Activated T-cell treated with anti-CD3 and anti-CD28 coated beads, Interleukin-2, amount 50 U/mL, for 72 hours (primary cell): ENCODE measurements at places on chromosomes 12 and 14.

- no peak for DNase-seq
These were observed 153.7 kb downstream of the TSPAN9 start for GRCh38 chr12:3230758-3231375.

DNA sequence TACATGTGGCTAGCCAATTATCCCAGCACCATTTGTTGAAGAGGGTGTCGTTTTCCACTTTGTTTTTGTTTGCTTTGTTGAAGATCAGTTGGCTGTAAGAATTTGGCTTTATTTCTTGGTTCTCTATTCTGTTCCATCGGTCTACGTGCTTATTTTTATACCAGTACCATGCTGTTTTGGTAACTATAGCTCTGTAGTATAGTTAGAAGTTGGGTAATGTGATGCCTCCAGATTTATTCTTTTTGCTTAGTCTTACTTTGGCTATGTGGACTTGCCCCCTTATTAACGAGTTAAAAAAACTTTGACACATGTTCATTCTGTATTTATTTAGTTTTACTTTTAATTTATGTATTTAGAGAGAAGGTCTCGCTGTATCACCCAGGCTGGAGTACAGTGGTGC lies 120.4 kb downstream of the ADCK1 start:
- no peak for DNase-seq

- no peak for DNase-seq
These were observed 67.2 kb downstream of the SCARB1 start for GRCh38 chr12:124796303-124796960.

DNA sequence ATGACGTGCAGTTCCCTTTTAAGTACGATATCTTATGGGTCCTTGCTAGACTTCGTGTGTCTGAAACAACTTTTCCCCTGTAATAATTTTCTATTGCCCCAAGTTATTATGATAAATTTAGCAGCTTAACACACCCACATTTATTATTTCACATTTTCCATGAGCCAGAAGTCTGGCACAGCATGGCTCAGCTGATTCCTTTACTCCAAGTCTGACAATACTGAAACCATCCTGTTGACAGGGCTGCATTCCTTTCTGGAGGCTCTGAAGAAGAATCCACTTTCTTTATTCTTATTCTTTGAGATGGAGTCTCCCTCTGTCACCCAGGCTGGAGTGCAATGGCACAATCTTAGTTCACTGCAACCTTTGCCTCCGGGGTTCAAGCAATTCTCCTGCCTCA lies 80.9 kb downstream of the DENND5B start:
- no peak for DNase-seq

DNA sequence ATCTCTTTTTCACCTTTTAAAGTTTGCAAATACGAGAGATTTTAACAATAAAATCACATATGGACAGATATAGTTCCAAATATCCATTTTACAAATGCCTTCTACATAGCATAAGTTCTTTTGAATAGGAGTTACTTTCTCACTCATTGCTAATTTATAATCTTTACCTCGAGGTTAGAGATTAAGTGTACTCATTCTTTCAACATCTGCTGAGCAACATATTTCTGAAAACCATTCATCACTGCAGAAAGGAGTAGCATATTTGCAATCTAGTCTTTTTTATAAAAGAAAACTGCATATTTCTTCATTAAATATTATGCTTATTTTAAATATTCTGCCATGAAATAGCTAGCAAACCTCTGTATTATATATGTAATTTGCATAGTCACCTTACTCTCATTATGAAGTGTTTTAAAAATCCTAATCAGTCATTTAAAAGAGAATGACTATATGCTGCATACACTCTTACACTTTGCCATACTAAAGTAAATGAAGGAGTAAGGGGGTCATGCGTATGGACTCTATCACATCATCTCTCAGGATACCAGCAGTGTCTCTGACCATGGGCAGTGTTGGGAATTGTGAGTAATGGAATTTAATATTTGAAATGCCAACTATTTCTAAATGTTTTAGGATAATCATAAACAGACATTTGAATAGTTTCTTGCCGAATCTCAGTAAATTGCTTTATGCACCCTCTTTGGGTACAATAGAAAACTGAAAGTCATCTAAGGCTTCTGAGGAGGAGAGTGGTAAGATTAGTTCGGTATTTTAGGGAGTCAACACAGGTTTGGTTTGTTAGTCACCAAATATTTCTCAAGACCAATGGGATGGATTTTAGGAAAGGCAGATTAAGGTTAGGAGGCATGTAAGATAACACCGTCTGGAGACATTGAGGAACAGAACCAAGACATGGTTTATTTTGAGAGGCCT lies 524.8 kb upstream of the ATP2B1 start:
- no peak for DNase-seq

GRCh38 chr12:90854136-90854689 lies 100.8 kb downstream of the CCER1 start:
- peak; percentile 7 for DNase-seq

DNA sequence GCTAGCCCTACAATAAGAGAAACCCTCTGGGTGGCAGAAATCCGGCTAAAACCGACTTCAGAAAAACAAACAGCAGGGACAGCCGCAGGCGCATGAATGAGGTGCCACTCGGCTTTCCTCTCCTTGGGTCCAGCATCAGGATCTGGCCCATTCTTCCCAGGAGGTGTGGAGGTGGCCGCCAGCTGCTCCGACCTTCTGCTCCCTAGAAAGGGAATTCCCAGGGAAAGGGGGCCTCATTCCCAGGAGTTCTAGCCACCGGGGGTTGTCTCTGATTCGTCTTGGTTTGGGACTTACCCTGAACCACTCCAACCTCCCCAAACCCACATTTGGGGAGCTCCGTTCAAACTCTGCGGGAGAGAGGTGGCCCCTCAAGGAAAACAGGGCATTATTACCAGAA lies 13.0 kb downstream of the PAPLN start:
- DNase-seq = no peak

GRCh38 chr12:95874452-95874851 lies 15.7 kb downstream of the SNRPF start:
- DNase-seq = no peak

- DNase-seq = no peak
These were observed 1.9 kb downstream of the RIMKLB start for GRCh38 chr12:8699714-8700113.

DNA sequence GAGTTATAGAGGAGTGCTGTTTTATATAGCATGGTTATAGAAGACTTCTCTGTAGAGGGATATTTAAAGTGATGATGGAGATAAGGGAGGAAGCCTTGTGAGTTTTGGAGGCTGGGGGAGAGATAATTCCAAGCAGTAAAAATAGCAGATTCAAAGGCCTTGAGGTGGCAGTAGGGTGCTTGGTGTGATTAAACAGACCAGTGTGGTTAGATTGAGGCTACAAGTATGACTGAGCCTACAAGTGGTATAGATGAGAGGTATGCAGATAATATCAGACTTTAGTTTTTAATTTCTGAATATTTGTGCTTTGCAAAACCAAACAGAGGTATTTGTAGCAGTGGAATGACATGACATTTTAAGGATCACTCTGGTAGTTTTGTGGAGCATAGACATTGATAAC lies 20.3 kb downstream of the FANCM start:
- no peak for DNase-seq

GRCh38 chr14:64510825-64511671 lies 6.5 kb downstream of the ZBTB1 start:
- peak; percentile 62 for DNase-seq

GRCh38 chr14:100082723-100083122 lies 17.5 kb downstream of the EVL start:
- DNase-seq = no peak
